ENCODE measurements at places on chromosomes 13 and 19. TPM values are rescaled to one million over a fixed set of nuclear protein-coding genes. Genes with fewer than 3 reads are reported as not detected.
A peak's percentile ranks its signal among the peaks of the same experiment; 100 is the strongest.

Gene KEAP1
- total RNA-seq: 53.3 TPM

DNA sequence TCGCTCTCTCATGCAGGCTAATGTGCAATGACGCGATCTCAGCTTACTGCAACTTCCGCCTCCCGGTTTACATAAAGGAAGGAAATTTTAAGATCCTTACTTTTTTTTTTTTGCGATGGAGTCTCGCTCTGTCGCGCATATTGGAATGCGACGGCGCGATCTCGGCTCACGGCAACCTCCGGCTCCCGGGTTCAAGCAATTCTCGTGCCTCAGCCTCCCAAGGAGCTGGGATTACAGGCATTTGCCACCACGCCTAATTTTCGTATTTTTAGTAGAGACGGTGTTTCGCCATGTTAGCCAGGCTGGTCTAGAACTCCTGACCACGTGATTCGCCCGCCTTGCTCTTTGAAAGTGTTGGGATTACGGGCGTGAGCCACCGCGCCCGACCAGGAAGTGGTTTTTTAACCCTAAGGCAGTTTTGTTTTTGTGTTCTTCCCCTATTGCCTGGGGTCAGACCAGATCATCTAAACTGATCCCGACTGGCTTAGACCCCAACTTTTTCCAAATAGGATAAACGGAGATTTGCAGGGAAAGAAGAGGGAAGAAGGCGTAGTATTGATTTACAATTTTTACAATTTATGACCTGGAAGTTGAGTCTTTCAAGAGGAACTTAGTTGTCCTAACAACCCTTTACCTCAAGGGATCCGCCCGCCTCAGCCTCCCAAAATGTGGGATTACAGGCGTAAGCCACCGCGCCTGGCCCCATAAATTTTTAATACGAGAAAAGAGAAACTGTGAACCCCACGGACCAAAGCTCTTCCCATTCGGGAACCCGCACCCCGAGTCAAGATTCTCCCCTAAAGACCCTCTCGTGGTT is 142.0 kb downstream of the ZNF737 start:
- no peaks in the 10 kb centered on the region for H3K27me3 ChIP-seq
- H3K36me3 ChIP-seq: peaks cover 23% of the 10 kb centered on the region
- peak overlapping the region; percentile 88 for H3K4me3 ChIP-seq
- H3K4me1 ChIP-seq: no peaks in the 10 kb centered on the region
- peak overlapping the region; percentile 12 for H3K27ac ChIP-seq

- no peak overlapping the region for H3K27ac ChIP-seq
- H3K4me1 ChIP-seq: peaks cover 22% of the 10 kb centered on the region
- H3K27me3 ChIP-seq: no peaks in the 10 kb centered on the region
Observed at GRCh38 chr13:51794964-51795363, 9.0 kb downstream of the DHRS12 start.

- peak; percentile 98 for DNase-seq
- H3K36me3 ChIP-seq: peaks cover 26% of the 10 kb centered on the region
- no peaks in the 10 kb centered on the region for H3K27me3 ChIP-seq
- H3K4me3 ChIP-seq: no peak overlapping the region
- H3K27ac ChIP-seq: no peak overlapping the region
Observed at GRCh38 chr19:4678881-4679790, 9.0 kb upstream of the MYDGF start.

DNA sequence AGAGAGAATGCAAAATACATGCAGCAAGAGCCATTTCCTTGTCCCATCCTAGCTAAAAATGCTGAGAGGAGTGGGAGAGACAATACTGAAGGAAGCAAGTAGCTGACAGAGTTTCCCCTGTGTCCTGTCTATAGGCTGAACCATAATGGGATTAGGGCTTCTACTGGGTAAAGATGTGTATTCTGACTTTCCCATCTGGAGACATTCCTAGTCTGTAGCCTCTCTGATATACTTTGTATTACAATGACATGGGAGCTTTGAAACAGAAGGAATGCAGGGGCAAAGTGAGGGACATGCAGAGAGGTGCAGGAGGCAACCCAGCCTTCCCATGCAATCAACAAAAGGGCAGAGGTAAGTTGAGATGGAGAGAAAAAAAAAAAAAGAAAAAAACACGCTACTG is 10.5 kb upstream of the GPC6 start:
- no peaks in the 10 kb centered on the region for H3K27me3 ChIP-seq
- H3K36me3 ChIP-seq: peaks cover 7% of the 10 kb centered on the region
- H3K27ac ChIP-seq: peak overlapping the region; percentile 83
- H3K4me3 ChIP-seq: peak overlapping the region; percentile 90
- DNase-seq: peak; percentile 90

DNA sequence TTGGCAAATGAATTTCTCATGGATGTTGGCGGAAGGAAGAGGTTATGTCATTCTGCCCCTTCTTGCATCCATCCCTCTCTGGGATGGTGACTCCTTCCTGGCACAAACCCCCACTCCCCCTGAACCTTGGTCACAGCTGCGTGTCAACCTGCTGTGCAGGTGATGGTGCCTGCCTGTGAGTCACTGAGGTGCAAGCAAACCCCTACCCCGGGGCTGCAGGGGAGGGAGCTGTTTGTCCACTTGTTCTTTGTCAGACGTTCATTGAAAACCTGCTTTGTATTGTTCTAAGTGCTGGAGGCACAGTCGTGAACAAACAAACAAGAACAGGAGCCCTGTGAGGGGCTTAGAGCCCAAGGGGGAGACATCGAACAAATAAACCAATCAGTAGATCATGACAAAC is 2.0 kb upstream of the GAPDHS start:
- H3K4me3 ChIP-seq: no peak overlapping the region
- H3K36me3 ChIP-seq: no peaks in the 10 kb centered on the region
- DNase-seq: peak; percentile 65
- no peak overlapping the region for H3K27ac ChIP-seq

DNA sequence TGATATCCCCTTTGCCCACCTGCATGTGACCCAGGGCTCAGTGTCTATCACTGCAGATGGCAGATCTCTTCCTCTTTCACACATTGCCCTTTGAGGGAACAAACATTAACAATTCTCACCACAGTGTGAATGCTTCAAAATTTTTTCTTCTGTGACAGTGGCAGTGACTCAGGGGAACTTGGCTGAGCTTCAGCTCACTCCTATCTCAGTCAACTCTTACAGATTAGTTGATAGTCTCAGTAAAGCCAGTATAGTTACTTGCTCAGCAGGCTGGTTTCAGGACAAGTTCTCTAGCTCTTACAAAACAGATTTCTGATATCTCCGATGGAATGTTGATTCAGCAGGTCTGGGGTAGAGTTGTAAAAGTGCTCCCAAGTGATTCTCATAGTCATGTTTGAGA is 166.9 kb downstream of the DLEU7 start:
- H3K4me3 ChIP-seq: no peak overlapping the region
- peak; percentile 58 for DNase-seq
